Muscle of arm (tissue), 14 donors: ENCODE measurements at places on chromosomes 1 and 21.

DNA sequence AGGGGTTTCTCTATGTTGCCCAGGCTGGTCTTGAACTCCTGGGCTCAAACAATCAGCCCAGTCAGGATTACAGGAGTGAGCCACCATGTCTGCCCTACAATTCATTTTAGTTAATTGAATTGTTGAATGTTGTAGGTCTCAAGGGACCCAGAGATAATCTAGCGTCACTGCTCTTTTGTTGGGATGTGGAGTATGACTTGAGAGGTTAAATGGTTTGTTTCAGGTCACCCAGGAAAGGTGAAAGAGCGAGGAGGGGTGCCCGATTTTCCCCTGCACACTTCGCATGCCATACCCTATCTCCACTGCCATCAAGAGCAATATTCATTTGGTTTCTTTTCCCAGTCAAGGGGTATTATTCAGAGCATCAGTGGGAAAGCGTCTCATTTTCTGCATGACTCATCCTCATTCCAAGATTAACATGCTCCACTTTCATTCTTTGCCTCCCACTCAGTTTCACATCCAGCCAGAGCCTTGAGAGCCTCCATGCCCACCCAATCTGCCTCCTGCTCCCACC, 13.1 kb upstream of the SLC30A1 start:
- no peak for DNase-seq

- no peak for DNase-seq
Measured at GRCh38 chr21:22609802-22610201, 1611.6 kb downstream of the NCAM2 start.

- no peak for DNase-seq
Measured at GRCh38 chr21:37363936-37364335, 2.6 kb upstream of the DYRK1A start.

GRCh38 chr1:206662396-206663092, 22.2 kb upstream of the MAPKAPK2 start:
- DNase-seq, result no peak

GRCh38 chr1:160539990-160540858, 17.2 kb upstream of the SLAMF6 start:
- no peak for DNase-seq

DNA sequence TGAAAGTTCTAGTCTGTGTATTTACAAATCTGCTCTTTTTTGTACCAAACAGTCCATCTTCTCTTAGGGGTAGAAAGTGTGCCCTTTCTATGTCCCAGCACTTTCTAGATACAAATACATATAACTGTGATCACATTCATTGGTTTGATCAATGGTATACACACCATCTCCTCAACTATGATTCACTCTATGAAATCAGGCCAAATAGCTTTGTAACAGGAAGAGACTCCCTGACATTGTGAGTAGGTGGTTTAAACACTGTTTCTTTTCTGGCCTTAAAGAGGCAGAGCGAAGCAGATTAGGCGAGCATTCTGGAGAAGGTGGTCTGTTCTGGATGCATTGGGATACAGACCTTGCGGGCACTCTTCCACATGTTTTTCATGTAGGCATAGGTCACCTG, 39.3 kb upstream of the EXOSC10 start:
- DNase-seq, result no peak

DNA sequence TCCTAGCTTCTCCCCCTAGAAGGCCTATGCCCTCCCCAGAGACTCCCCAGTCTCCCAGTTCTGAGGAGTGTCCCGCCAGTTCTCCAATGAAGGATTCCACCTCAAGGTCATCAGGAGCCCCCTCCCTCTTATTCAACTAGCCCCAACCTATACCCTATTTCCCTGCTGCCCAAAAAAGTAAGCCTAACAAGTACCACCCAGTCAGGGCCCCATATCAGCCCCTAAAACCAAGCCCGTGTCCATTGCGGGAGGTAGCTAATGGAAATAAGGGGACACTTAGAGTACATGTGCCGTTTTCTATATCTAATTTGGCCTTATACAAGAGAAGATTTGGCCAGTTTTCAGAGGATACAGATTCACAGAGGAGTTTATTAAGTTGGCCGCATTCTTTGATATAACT, 416.2 kb downstream of the MATN1 start:
- no peak for DNase-seq

GRCh38 chr1:95467036-95467435, 233.0 kb downstream of the RWDD3 start:
- no peak for DNase-seq

GRCh38 chr21:15152591-15152990, 87.8 kb upstream of the NRIP1 start:
- DNase-seq, result no peak

DNA sequence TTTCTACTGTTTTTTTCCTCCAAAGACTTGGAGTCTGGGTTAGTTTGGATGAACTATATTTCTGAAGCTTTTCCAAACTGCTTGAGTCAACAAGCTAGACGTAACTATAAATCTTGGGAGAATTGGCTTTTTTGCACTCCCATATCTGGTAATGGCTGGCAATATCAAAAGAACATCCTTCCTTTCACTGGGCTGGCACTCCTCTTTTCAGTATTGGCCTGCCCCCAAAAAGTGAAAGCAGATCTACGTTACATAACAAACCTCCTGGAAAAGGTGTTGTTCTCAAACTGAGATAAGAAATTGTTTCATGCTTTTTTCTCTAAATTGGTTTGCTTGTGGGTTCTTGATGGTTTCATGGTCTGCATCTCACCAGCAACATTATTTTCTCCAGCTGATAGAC, 499.3 kb downstream of the NEGR1 start:
- DNase-seq, result no peak
